ENCODE measurements at places on chromosomes 16 and 17.
A peak's percentile ranks its signal among the peaks of the same experiment; 100 is the strongest.

DNA sequence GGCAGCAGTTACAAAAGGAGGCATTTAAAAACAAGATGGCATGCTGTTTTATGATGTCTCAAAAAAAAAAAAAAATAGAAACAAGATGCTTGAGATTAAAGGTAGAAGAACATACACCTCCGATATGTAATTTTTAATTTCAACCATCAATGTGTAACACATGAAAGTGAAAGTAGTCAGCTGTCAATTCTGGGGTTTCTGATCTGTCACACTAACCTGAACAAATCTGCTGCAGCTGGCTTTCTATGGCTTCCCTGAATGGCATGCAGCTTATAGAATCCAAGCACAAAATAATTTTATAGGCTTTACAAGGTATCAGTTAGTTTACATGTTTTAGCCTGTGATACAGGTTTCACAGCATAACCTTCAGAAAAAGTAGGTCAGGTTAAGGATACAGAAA, 13.5 kb downstream of the GLYR1 start:
- DNase-seq = no peak

DNA sequence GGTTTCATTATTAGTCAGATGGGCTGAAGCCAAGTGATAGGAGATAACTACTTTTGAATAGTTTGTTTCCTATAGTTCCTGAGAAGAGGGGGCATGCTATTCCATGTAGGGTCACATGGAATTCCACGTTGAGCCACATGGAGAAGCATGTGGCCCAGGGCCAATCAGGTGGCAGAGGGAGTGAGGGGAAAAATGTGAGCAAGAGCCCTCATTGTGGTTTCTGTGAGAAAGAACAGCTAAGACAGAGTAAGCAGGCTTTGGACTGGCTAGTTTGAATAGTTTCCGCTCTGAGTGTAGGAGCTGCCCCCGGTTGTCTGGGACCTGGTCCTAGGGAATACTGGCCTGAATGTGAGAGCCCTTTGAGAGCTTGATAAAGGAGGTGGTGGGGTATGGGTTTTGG, 69.9 kb upstream of the CNTNAP4 start:
- DNase-seq = no peak

- no peak for DNase-seq
Observed at GRCh38 chr17:82246365-82247181, 17.7 kb downstream of the SLC16A3 start.

- DNase-seq = peak; percentile 85
Observed at GRCh38 chr16:1688807-1689560, 10.9 kb downstream of the JPT2 start.

GRCh38 chr16:11411059-11411550, 65.8 kb downstream of the RMI2 start:
- no peak for DNase-seq

GRCh38 chr17:27649929-27650328, 18.9 kb downstream of the LGALS9 start:
- no peak for DNase-seq

GRCh38 chr17:73105431-73105830, 12.9 kb upstream of the SLC39A11 start:
- no peak for DNase-seq

GRCh38 chr16:57544124-57544653, 1.7 kb downstream of the ADGRG5 start:
- DNase-seq = no peak

DNA sequence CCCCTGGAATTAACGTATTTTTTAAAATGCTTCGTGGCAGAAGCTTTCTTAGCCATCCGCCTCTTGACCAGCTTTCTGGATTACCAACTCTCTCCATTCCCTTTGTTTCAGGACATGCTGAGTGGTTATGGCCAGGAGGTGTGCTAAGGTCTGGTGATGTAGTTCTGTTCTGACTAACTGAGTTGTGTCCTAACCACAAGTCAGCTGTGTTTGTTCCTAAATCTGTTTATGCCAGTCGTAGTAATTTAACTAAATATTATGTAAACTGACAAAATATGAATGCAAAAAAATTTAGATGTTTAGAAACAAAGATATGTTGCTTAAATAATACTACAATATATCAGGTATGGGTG, 61.6 kb downstream of the MRTFB start:
- DNase-seq = no peak

GRCh38 chr16:3101841-3102470, 2.9 kb upstream of the ZSCAN10 start:
- DNase-seq = no peak

DNA sequence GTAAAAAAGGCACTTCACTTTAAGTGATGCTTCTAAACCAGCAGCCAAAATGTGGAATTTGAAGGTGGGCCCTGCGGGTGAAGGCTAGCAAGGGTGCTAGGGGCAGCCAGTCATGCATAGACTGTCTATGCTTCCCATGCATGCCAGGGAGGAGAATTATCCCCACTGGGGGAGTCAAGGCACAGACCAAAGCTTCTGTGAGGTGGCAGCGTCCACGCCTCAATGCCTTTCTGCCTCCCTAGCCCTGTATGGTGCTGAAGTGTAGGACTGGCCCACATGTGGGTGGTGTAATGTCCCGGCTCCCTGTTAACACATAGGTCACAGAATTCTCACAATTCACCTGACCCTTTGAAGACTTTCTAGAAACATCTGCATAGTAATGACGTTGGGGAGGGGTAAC, 1.9 kb downstream of the HS3ST2 start:
- DNase-seq = no peak

- no peak for DNase-seq
Observed at GRCh38 chr17:77577491-77577890, 381.0 kb upstream of the TNRC6C start.

- DNase-seq = peak; percentile 27
Observed at GRCh38 chr16:19393226-19394111, 24.2 kb upstream of the TMC5 start.

- DNase-seq = no peak
Observed at GRCh38 chr17:746181-746580, 5.9 kb downstream of the GEMIN4 start.

DNA sequence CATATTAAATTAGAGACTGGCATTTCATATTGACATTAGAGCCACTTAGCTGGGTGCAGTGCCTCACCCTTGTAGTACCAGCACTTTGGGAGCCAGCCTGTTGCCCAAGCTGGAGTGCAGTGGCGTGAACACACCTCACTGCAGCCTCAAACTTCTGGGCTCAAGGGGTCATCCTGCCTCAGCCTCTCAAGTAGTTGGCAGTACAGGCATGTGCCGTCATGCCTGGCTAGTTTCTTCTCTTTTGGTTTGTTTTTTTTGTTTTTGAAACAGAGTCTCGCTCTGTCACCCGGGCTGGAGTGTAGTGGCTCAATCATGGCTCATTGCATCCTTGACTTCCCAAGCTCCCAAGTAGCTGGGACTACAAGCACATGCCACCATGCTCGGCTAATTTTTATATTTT, 8.7 kb downstream of the PPM1E start:
- no peak for DNase-seq

DNA sequence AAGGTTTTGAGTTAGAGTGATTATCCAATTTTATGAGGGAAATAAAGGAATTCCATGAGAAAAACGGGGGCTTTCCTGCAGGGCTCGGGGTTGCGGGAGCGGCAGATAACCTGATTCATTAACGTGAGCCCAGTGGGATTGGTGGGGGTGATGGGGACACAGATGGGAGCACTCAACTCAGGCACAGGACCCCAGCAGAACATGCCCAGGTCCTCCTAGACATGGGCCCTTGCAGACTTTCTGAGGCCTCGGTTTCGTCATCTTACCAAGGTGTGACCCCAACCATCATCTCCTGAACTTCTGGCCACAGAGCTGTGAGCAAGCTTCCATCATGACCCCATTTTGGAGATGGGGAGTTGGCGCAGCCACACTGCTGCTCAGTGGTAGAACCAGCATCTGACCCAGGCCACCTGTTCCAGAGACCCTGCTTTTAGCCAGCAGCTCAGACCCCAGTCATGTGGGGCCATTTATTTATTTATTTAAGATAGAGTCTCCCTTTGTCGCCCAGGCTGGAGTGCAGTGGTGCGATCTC, 22.3 kb downstream of the CARHSP1 start:
- no peak for DNase-seq

- peak; percentile 84 for DNase-seq
Observed at GRCh38 chr17:48456589-48456988, 26.6 kb upstream of the SKAP1 start.

DNA sequence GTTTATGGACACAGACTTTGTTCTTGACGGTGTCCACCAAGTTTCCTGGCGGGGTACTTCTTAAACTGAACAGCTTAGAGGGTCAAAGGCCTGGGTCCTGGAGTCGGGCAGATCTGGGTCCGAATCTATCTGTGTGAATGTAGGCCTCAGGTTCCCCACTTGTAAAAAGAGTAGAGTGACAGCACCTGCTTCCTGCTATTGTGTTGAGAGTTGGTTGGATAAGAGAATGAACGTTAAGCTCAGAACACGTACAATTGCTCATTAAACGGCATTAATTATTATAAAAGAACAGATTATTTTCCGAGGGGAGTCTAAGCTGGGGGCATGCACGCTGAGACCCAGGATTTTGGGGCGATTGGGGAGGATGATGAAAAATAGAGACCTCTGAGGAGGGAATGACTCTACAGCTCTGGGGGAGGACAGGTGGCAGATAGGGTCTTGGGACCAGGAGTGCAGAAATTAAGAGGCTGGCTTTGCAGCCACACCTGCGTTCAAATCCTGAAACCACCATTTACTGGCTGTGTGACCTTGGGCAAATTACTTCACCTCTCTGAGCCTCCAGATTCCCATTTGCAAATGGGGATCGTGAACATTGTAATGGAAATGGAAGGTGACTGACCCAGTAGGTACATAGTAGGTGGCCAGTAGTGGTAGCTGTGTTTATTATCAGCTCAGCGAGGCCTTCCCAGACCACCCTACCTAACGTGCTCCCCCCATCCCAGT, 862 bp downstream of the CLEC16A start:
- DNase-seq = no peak

DNA sequence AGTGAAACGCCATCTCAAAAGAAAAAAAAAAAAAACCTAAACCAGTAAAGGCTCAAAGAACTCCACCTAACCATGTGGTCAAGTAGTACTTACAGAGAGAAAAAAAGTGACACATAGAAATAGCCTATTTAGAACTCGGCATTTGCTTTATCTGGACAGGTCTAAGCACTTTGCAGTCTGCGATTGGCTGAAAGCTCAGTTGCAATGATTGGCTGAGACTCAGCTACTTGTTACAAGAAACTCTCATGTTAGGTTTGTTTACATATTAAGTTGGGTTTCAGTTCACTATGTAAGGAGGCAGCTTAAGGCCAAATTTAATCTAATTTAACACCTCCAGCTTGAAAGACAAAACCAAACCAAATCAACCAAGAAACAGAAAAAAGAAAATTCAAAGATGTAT, 19.1 kb downstream of the ABCC3 start:
- no peak for DNase-seq

- no peak for DNase-seq
Observed at GRCh38 chr16:27318392-27319256, 4.8 kb downstream of the IL4R start.

DNA sequence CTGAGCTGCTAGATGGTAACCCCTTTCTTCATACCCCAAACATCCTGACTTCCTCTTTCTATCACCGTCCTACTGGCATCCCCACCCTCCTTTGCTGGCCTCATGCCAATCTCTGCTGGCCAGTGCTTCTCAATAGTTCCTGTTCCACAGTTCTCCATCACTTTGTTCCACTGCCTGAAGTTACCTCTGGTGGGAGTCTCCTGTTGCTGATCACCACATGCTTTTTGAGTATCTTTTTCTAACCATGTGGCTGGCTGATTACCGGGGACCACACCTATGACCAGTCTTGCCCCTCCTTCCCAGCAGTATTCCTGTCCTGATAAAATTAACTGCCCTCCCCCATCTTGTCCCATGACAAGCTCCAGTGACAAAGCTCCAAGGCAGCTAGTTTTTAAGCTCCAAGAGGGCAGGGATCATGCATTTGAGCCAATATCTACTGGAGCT, 380.4 kb upstream of the CCL2 start:
- DNase-seq = no peak

GRCh38 chr17:948284-948852, 31.2 kb downstream of the NXN start:
- peak; percentile 74 for DNase-seq

DNA sequence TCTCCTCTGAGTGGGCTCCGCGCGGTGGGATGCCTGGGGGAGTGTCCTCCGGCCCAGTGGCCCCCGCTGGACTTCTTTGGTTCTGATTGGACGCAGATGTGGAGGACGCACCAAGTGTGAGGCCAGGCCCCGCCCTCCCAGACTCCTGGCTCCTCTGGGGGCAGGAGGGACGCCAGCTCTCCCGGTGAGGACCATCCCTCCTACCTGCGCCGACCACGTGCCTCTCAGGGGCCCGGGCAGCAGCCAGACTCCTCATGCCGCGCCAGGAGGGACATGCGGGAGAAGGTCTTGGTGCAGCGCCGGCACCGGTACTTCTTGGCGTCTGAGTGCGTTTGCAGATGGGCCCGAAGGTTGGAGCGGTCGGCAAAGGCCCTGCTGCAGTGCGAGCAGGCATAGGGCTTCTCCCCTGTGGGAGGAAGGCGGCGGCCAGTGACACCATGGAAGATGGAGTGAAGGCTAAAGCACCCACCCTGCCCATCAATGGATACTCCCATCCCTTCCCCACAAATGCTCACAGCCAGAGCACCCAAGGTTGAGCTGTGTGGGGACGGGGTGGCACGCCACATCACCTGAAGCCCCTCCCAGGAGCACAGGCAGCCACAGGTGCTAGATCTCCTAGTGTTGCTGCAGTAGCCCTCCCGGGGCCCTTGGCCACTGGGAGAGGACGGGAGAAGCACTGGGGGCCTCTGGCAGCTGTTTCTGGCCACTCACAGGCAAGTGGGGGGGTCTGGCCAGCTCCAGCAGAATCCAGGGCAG, 7.9 kb downstream of the SNAI3 start:
- no peak for DNase-seq

DNA sequence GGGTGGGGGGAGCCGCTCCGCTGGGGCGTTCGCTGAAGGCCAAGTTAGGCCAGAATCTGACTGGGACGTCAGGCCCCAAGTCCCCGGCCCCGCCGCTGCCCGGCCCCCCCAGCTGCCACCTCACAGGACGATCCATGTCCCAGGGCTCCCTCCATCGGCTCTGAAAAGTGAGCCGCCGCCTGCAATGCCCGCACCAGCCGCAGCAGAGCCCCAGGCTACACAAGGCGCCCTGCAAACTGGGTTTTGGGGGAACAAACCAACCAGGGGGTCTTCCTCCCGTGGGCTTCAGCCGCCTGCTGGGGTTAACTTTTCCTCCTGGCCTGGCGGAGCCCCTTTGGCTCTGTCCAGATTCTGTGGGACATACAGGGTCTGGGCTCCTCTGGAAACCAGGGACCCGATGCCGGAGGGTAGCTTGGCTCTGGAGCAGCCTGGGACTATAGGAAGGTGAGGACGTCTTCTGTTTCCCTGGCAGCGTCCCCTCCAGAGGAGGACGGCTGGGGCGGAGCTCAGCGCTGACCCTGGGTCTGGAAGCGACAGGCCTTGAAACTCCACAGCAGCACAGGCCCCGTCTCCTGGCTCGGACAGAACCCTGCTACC, 835 bp downstream of the NME4 start:
- no peak for DNase-seq
